ENCODE measurements at places on chromosomes 1 and 21.

DNA sequence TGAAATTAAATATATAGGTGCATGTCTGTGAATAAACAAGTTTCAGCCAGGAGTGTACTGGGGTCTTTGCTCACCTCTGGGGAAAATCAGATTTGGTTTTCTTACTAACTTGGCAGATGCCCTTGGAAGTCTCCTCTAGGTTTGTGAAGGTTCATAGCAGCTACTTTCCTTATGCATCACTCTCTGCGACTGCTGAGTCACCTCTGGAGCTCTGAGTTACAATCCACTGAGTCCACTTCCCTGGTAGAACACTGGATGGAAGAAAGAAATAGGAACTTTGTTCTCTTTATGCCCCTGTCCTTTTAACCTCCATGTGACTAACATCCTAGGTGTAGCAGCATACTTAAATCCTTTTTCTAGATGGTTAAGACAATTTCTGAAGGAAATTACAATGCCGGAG, 4.4 kb upstream of the FASLG start:
- peak; percentile 89 for DNase-seq

DNA sequence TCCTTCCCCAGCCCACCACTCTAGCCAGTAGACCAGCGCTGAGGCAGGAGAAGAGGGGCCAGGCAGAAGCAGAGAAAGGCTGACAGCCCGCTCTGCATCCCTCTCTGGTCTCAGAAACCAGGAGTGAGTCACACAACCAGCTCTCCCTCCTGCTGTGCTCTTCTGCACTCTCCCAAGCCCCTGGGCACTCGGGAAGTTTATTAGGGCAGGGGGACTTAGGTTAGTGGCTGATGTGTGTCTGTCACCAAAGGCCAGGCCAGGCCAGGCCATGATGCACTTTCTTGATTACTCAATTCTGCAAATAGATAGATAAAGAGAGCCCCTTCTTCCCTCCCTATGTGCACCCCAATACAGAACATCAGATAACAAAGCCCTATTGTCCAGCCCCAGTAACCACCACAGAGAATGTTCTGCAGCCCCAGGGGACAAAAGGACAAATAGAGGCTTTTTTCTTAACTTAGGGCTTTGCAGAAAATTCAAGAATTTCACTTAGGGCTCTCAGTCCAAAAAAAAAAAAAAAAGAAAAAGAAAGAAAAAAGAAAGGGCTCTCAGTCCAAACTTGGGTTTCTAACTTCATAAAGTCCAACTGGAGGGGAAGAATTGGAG, 52.9 kb upstream of the CNTN2 start:
- no peak for DNase-seq

- no peak for DNase-seq
Measured at GRCh38 chr21:32141318-32141633, 137.6 kb downstream of the MIS18A start.

DNA sequence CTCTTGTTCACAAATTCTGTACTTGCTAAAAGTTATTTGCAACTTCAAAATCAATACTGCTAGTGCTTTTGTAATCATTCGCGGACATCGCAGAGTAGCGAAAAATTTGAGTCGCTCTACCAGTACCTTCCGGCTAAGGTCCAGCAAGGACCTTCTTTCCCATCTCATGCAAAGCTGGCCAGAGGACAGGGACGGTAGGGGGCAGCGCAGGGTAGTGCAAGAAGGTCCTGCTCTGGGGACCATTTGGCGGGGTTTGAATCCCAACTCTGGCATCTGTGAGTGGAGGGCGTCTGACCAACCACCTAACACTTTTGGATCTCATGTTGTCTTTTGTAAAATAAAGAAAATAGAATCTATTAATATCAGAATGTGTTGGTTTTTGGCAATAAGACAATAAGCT, 258.3 kb downstream of the SPATA17 start:
- DNase-seq = peak; percentile 7

DNA sequence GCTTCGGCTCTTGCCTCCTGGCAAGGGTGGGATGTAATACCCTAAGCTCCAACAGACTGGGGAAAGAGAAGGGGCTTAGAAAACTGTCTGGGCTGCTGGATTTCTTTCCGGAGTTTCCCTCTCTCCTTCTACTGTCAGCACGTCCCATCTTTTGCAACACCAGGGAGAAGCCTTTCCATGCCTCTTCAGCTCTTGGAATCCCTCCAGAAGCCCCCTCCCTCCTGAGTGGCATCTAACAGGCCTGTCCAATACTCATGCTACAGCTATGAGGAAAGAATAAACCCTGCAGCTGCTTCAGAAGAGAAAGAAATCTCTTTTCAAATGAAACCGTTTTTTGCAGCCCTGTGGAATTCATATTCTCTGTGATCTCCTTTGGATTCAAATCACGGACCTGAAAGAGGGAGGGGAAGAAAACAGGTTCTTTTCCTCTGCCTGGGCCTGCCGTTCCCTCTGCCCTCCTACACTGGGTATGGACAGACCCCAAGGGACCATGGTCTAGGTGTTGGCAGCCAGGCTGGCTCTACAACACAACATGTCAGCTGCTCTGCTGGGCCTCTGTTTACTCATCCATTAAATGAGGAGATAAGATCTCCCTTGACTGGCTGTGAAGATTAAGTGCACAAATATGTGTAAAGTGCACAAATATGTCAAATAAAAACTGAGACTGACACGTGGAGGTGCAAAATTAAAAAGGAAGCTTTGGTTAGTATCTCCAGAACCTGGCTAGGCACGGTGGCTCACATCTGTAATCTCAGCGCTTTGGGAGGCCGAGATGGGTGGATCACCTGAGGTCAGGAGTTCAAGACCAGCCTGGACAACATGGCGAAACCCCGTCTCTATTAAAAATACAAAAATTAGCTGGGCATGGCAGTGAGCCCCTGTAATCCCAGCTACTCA, 6.0 kb upstream of the CAPN2 start:
- peak; percentile 81 for DNase-seq

DNA sequence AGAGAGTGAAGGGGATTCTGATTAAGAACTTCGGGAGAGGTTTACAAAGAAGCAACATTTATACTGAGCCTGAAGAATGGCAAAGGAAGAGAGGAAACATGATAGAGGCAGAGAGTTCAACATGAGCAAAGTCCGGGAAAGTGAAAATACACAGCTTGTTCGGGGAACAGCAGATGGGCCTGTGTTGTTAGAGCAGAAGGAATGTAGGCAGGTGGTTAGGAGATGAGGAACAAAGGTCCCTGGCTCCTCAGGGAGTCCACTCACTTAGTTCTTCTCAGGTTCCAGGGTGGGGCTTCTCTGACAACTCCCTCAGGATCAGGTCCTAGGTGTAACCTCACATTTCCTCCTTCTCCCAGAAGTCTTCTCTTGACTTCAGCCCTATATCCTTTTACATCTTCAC, 5.1 kb upstream of the ZNF326 start:
- DNase-seq = no peak

DNA sequence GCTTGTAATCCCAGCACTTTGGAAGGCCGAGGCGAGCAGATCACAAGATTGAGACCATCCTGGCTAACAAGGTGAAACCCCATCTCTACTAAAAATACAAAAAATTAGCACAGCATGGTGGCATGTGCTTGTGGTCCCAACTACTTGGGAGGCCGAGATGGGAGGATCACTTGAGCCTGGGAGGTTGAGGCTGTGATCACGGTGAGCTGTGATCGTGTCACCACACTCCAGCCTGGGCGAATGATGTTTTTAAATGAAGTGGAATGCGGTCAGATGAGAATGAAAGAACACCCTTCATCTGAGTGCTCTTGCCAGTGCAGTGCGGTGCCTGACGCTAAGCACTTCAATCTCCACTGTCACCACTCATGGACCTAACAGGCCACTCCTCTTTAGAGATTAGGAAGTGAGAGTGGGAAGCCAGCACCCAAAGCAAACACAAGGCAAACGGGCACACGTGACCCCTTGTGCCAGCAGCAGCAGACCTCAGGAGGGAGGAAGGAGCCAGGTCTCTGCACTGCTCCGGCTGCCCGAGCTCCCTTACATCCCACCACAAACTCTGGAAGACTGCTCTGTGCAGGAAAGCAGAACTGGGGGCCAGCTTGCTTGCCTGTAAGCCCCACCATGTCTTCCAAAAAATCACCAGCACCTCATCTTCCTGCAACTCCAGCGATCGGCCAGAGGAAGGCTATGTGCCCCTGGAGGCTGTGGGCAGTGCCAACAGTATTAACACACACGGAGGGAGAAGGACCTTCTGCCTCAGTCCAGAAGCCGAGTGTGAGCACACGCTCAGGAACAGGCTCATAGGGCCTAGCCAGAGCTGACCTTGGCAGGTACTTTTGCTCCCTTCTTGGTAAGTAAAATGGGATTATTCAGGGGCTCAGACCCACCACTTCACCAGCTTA, 9.7 kb downstream of the CTNNBIP1 start:
- peak; percentile 52 for DNase-seq
